ENCODE measurements at places on chromosomes 2 and 18. TPM values are rescaled to one million over a fixed set of nuclear protein-coding genes. Genes with fewer than 3 reads are reported as not detected.
A peak's percentile ranks its signal among the peaks of the same experiment; 100 is the strongest.

Gene XDH
- not detected for total RNA-seq

Gene TMEM200C
- total RNA-seq = not detected

Gene ANKRD29
- not detected for total RNA-seq

Gene PLB1
- total RNA-seq = 0.34 TPM

Gene RUFY4
- total RNA-seq = 1.5 TPM

Gene SCN3A
- 0.26 TPM for total RNA-seq

Gene METTL21A
- 29.6 TPM for total RNA-seq

Gene TACR1
- not detected for total RNA-seq

Gene REG3A
- total RNA-seq = not detected

Gene SPAST
- 24.8 TPM for total RNA-seq

Gene EIF2B4
- 55.5 TPM for total RNA-seq

Gene IL1F10
- total RNA-seq = not detected

GRCh38 chr2:233208382-233209116, 42.9 kb upstream of the ATG16L1 start:
- no peak overlapping the region for H3K4me3 ChIP-seq
- DNase-seq = no peak
- no peaks in the 10 kb centered on the region for H3K27me3 ChIP-seq

DNA sequence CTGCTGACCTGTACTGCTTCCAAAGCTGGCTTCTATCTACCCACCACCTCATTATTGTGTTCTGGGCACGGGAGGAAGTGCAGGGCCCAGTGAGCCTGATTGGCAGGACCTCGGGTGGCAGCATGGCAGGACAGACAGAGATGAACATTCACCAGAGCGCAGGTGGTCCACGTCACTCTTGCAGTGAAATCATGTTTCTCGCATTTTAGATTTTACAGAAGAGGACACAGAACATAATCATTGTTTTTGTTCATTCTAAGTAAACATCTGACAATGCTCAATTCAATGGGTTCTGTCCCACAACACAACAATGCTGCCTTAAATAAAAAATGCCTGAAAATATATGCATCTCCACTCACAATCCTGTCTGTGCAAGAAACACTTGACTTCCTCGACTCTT, 11.5 kb upstream of the BIN1 start:
- H3K27ac ChIP-seq = no peak overlapping the region
- DNase-seq = no peak
- no peaks in the 10 kb centered on the region for H3K36me3 ChIP-seq
- no peak overlapping the region for H3K4me3 ChIP-seq
- peaks cover 13% of the 10 kb centered on the region for H3K27me3 ChIP-seq

GRCh38 chr2:1800716-1801388, 56.5 kb upstream of the PXDN start:
- H3K4me3 ChIP-seq = no peak overlapping the region
- H3K27ac ChIP-seq = no peak overlapping the region
- H3K4me1 ChIP-seq = no peaks in the 10 kb centered on the region
- no peak for DNase-seq
- no peaks in the 10 kb centered on the region for H3K27me3 ChIP-seq

- H3K36me3 ChIP-seq = no peaks in the 10 kb centered on the region
- DNase-seq = no peak
- peaks cover 5% of the 10 kb centered on the region for H3K27me3 ChIP-seq
- no peak overlapping the region for H3K4me3 ChIP-seq
Observed at GRCh38 chr18:79603321-79604204, 76.0 kb upstream of the CTDP1 start.

DNA sequence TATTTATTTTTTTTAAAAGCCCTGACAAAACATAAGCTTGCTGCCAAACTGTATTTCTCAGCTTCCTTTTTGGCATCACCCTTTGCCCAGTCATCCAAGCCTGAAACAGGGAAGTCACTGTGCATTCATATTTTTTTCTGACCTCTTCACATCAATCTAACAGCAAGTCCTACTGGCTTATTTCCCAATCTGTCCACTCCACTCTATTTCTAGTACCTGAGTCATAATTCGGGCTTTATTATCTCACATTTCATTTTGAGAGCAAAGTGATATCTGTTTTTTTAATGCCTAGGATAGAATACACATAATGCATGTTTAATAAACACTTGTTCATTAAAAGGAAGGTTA, 5.1 kb downstream of the HNMT start:
- H3K36me3 ChIP-seq = no peaks in the 10 kb centered on the region
- no peak overlapping the region for H3K4me3 ChIP-seq
- H3K27me3 ChIP-seq = peaks cover 18% of the 10 kb centered on the region
- H3K4me1 ChIP-seq = no peaks in the 10 kb centered on the region
- H3K27ac ChIP-seq = no peak overlapping the region

DNA sequence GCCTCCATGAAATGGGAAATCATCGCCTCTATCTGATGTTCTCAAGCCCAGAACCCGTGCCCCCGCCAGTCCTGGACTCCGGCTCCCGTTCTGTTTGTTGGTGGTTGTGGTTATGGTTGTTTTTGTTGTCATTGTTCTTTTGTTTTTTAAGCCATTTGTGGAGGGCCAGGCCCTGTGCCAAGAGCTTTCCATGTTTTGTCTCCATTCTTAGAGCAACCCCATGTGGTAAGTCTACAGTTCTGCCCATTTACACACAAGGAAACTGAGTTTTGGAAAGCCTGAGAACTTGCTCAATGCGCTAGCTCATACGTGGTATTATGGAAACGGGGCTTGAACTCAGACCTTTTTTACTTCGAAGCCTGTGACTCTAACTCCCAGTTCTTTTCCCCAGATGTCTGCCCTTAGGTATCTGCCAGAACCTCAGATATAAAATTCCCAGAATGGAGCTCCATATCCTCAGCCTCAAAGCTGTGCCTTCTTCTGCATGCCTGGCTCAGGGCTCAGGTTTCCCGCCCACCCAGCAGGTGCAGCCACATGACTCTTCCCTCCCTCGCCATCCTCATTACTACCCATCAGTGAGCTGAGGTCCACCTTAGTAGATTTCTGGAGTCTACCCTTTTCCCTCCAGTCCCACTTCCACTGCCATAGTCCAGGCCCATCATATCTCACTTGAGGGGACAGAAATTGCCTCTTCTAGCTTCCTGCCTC, 194.1 kb downstream of the KLHL29 start:
- no peak overlapping the region for H3K27ac ChIP-seq
- no peak overlapping the region for H3K4me3 ChIP-seq
- peaks cover 2% of the 10 kb centered on the region for H3K4me1 ChIP-seq
- H3K36me3 ChIP-seq = no peaks in the 10 kb centered on the region
- no peak for DNase-seq

- no peak overlapping the region for H3K4me3 ChIP-seq
- no peaks in the 10 kb centered on the region for H3K4me1 ChIP-seq
- H3K27me3 ChIP-seq = no peaks in the 10 kb centered on the region
- H3K27ac ChIP-seq = no peak overlapping the region
- no peaks in the 10 kb centered on the region for H3K36me3 ChIP-seq
Observed at GRCh38 chr18:55289775-55290174, 298.2 kb downstream of the TCF4 start.

- H3K36me3 ChIP-seq = peaks cover 21% of the 10 kb centered on the region
- no peaks in the 10 kb centered on the region for H3K27me3 ChIP-seq
- no peak for DNase-seq
- H3K4me1 ChIP-seq = peaks cover 3% of the 10 kb centered on the region
- no peak overlapping the region for H3K27ac ChIP-seq
- no peak overlapping the region for H3K4me3 ChIP-seq
Observed at GRCh38 chr2:171762879-171763573, 75.8 kb downstream of the DYNC1I2 start.

- no peaks in the 10 kb centered on the region for H3K36me3 ChIP-seq
- no peaks in the 10 kb centered on the region for H3K27me3 ChIP-seq
- H3K4me3 ChIP-seq = peak overlapping the region; percentile 67
- H3K4me1 ChIP-seq = peaks cover 2% of the 10 kb centered on the region
- H3K27ac ChIP-seq = peak overlapping the region; percentile 90
- DNase-seq = peak; percentile 72
Observed at GRCh38 chr2:37389989-37390765, 45.7 kb downstream of the QPCT start.

- no peak for DNase-seq
- H3K27me3 ChIP-seq = peaks cover 7% of the 10 kb centered on the region
- no peaks in the 10 kb centered on the region for H3K36me3 ChIP-seq
- H3K4me1 ChIP-seq = no peaks in the 10 kb centered on the region
- H3K4me3 ChIP-seq = no peak overlapping the region
Observed at GRCh38 chr2:175525975-175526374, 344.5 kb upstream of the ATP5MC3 start.

DNA sequence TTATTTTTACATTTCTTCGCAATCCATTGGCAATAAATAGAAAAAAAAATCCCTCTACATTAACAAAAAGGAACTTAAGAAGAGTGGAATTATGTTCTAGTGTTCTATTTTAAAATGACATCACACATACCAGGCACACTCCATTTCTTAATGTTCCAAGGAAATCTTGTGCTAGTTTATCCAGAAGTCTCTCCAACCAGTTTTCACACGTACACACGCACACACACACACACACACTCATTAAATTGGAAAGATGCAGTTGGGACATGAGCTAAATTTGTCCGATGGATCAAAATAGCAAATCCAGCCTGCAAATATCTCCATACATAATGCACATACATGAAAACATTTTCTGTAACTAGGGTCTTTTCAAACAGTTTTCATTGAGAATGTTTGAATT, 78.3 kb downstream of the KCNJ3 start:
- no peak for DNase-seq
- no peaks in the 10 kb centered on the region for H3K36me3 ChIP-seq
- peaks cover 2% of the 10 kb centered on the region for H3K27me3 ChIP-seq

GRCh38 chr2:154758871-154759270, 60.4 kb downstream of the KCNJ3 start:
- no peaks in the 10 kb centered on the region for H3K4me1 ChIP-seq
- no peak for DNase-seq
- no peaks in the 10 kb centered on the region for H3K36me3 ChIP-seq

GRCh38 chr2:61425605-61426155, 45.2 kb downstream of the USP34 start:
- DNase-seq = no peak
- H3K4me3 ChIP-seq = peak overlapping the region; percentile 85
- no peaks in the 10 kb centered on the region for H3K36me3 ChIP-seq
- peaks cover 75% of the 10 kb centered on the region for H3K4me1 ChIP-seq
- H3K27ac ChIP-seq = peak overlapping the region; percentile 98

DNA sequence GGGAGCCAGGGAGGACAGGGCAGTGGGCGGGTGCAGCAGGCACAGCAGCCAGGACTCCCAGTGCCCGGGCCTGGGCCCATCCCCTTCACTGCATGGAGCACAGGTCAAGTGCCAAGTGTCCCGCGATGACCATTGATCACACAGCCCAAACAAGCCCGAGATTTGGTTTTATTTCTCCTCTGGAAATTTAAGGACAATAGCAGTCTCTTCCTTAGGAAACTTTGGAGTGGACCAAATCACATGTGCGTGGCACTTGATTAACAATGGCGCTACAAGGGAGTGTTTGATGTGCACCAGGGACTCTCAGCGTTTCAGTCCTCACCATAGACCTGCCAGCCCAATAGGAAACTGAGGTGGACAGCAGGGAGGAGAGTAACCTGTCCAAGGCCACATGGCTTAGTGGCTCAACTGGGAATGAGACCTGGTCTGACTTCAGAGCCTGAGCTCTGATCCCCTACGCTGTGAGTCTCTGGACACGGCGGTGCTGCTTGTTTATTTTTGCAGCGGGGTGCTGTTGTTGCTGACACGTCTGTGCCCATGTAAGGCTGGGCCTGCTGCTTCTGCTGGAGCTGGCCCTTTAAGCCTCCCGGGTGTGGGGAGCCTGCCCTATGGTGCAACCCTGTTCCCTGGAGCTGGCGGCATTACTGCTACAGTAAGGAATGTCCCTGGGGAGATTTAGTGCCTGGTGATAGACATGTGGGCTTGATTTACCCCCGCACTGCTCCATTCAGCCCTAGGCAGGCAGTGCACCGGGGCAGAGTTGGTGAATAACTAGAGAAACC, 194.2 kb downstream of the INHBB start:
- DNase-seq = no peak
- H3K27ac ChIP-seq = no peak overlapping the region

- H3K27me3 ChIP-seq = no peaks in the 10 kb centered on the region
- peaks cover 10% of the 10 kb centered on the region for H3K36me3 ChIP-seq
- DNase-seq = no peak
- no peak overlapping the region for H3K4me3 ChIP-seq
Observed at GRCh38 chr2:63544017-63544627, 44.2 kb downstream of the WDPCP start.

DNA sequence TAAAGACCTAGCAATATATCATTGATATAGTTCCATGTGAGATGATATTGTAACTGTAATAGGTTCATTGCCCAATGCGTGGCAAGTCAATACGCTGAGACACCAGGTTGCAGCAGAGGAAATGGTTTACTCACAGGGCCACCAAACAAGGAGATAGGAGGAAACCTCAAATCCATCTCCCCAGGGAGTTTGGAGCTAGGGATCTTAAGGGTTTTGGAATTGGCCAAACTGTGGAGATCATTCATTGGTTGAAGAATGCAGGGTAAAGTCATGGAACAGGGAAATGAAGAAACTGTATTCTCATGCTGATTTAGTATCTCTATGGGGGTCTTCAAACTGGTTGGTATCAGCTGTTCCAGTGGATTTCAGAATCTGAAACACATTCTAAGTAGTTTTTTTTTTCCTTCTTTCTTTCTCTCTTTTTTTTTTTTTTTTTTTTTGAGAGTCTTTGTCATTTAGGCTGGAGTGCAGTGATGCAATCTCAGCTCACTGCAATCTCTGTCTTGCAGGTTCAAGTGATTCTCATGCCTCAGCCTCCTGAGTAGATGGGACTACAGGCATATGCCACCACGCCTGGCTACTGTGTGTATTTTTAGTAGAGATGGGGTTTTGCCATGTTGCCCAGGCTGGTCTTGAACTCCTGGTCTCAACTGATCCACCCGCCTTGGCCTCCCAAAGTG, 30.7 kb upstream of the PPM1B start:
- no peaks in the 10 kb centered on the region for H3K36me3 ChIP-seq
- H3K4me1 ChIP-seq = peaks cover 12% of the 10 kb centered on the region
- H3K4me3 ChIP-seq = no peak overlapping the region
- H3K27me3 ChIP-seq = peaks cover 3% of the 10 kb centered on the region

DNA sequence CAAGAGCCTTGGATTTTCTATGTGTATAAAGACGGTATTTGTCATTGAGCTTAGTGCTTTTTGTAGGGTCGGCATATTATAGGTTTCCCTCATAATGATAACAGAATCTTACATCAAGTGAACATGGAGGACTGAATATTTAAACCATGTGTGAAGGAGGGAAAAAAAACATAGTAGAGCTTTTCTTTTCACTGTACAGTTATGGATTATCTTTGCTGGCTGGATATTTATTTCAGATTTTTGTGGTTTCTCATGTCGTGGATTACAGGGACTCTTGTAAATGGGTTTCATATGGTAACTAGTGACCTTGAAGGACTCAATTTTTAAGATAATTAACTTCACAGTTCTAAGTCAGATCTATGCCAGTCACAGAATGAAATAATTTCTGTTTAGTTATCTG, 330.2 kb upstream of the NRP2 start:
- no peak overlapping the region for H3K4me3 ChIP-seq
- H3K27me3 ChIP-seq = no peaks in the 10 kb centered on the region
- H3K36me3 ChIP-seq = no peaks in the 10 kb centered on the region
- DNase-seq = no peak
- no peaks in the 10 kb centered on the region for H3K4me1 ChIP-seq
- H3K27ac ChIP-seq = no peak overlapping the region

All from naive thymus-derived CD8-positive, alpha-beta T cell (primary cell).